ENCODE measurements at places on chromosomes 7 and 10.

GRCh38 chr10:95538412-95538811 lies 22.8 kb downstream of the SORBS1 start:
- DNase-seq, result no peak

DNA sequence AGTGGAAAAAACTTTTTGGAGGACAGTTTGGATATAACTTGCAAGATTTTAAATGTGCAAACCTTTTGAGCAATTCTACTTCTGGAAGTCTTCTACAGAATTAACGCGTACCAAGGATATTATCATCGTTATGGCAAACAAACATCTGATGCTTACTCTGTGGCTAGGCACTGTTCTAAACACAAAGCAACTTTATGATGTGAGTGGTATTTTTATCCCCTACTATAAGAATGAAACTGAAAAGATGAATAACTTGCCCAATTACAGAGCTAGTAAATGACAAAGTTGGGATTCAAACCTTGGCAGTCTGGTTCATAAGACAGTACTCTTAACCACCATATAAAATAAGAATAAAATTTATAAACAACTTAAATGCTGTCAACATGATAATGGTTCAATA lies 15.8 kb downstream of the ASZ1 start:
- no peak for DNase-seq

GRCh38 chr7:110633313-110633712 lies 457.6 kb upstream of the LRRN3 start:
- DNase-seq, result no peak

- no peak for DNase-seq
These were observed 73.4 kb downstream of the LRRC4 start for GRCh38 chr7:127957886-127958285.

DNA sequence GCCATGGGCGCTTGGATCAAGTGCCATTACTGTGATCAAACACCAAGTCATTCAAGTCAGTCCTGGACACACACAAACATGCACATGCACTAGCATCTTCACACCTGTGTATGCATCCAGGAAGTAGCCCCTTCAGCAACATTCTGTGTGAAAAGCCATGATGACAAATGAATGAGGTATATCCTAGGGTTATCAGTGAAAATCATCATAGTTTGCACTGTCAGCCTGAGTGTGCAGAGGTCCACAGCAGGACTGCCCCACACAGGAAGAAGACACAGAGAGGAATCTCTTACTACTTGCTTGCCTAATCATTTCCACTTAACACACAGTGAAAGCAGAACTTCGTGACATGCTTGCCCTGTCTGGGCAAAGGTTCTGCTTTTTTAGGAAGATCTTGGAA lies 184.0 kb upstream of the ADO start:
- DNase-seq, result no peak

- no peak for DNase-seq
These were observed 474 bp downstream of the ORC5 start for GRCh38 chr7:104207348-104207730.

- no peak for DNase-seq
These were observed 82.5 kb downstream of the CPVL start for GRCh38 chr7:29063872-29064271.

DNA sequence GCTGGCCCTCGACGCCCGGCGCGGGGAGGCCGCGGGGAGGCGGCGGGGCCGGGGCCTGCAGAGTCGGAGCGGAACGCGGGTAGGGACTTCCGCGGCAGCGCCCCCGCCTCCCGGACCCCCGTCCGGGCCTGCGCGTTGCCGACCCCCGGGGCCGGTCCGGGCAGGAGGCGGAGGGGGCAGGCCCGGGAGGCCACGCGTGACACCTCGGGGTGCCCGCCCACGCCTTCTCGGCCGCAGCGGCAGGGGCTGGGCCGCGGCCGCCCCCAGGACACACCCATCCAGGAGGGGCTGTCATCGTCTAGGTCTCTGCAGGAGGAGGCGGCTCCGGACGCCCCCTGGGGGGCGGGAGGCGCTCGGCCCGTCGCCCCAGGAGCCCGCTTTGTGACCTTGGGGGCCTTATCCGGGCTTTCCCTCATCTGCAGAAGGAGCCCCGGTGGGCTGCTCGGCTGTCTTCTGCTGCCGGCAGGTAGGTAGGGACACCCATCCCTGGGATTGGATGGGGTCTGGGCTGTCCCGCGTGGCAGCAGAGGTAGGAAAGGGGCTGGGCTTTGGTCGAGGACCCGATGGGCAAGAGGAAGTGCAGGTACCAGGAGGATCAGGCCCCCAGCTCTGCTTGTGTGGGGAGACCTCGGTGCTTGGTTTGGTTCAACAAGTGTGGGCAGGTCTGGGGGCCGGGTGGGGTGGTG lies 569 bp downstream of the ZNF316 start:
- peak; percentile 77 for DNase-seq

- no peak for DNase-seq
These were observed 53.7 kb downstream of the GOLGA7B start for GRCh38 chr10:97903128-97904017.

- DNase-seq, result no peak
These were observed 70.8 kb upstream of the ASAH2 start for GRCh38 chr10:50322077-50322476.

DNA sequence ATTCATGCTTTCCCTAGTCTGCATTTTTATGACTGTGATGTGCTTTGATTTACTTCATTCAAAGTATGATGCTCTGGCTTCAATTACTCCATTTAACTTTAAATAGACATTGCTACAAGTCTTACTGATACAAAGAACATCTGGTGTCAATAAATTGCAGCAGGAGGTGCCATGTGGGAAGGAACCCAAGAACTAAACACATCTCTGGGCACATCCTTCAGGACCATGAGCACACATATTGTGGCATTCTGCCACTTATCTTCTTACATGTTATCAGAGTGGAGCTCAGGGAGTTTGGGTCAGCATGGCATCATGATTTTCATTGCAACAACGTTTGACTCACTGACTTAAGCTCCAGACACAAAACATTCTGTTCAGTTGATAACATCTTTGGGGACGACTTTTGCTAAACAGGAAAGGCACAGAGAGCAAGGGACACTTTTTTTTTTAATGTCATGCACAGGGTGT lies 227.0 kb downstream of the DKK1 start:
- DNase-seq, result no peak

DNA sequence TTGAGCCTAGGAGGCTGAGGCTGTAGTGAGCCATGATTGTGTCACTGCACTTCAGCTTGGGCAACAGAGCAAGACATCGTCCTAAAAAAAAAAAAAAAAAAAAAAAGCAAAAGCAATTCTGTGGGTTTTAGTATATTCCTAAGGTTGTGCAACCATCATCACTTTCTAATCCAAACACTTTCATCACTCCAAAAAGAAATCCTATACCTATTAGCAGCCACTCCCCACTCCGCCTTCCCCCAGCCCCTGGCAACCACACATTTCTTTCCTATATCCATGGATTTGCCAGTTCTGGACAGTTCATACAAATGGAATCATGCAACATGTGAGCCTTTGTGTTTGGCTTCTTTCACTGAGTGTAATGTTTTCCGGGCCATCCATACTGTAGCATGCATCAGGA lies 20.4 kb downstream of the ZAN start:
- DNase-seq, result no peak

DNA sequence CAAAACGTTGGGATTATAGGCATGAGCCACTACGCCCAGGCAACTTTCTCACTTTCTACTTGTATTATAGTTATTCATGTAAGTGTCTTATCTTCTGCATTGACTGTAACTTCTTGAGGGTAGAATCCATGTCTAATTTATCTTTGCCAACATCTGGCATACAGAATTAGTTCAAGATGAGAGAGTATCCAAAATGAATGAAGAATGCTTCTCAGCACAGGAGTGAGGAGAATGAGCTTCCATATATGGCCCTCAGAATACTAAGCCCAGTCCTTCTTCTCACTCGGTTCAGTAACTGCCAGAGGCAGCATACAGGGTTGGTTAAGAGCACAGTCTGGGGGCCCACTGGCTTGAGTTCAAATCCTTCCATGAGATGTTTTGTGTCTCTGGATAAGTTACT lies 75.0 kb upstream of the LRRC17 start:
- DNase-seq, result no peak

DNA sequence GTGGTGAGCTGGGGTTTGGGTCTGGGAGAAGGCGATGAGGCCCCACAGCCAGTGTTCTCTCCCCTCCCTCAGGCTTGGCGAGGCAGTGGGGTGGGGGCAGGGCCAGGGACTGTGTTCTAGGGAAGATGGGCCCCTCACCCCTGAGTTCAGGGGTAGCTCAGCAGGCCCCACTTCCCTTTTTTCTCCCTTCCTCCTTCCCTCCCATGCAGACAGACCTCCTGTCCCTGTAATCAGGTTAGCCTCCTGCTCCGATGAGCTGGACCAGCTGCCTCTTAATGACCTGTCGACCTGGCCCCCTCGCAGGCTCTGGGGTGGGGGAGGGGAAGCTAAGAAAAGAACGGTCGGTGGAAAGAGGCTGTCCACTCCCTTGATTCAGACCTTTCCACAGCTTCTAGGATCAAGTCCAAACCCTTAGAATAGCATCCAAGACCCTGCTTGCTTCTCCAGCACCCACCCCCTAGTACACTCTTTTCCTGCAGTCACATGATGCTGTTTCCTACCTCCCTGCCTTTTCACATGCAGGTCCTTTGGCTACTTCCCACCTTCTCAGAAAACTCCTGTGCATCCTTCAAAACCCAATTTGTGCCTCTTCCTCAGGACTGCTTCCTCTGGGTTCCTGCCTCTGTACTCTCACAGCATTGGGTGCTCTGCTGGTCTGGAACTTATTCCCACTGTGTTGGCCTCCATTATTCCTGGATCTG lies 64.1 kb downstream of the ZMIZ1 start:
- no peak for DNase-seq

DNA sequence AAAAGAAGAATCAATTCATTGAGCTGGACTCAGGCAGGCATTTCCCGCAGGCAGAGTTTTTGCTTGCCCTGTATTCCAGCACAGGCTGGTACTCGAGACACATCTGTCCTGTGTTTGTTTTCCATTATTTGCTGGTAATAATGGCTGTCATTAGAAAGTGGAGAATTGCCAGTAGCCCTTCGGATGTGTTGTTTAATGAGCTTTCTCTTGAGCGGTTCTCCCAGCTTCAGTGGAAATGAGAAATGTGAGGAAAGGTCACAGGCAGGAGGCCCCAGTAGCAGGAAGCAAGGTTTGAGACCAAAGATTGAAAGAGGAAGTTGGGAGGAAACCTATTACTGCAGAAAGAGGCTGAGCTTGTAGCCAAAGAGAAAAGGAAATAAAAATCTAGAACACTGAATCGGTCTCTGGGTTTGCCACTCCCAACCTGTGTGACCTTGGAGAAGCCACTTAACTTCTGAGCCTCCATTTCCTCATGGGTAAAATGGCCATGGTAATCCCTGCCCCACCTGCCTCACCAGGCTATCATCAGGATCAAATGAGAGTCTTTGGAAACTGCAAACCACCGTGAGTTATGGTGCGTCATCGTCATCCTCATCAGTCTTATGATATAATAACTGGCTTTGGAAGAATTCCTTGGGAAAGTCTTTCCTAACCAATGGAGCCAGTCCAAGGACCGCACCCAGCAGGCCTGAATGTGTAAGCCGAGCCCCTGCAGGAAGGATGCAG lies 67.7 kb downstream of the TACR2 start:
- no peak for DNase-seq

DNA sequence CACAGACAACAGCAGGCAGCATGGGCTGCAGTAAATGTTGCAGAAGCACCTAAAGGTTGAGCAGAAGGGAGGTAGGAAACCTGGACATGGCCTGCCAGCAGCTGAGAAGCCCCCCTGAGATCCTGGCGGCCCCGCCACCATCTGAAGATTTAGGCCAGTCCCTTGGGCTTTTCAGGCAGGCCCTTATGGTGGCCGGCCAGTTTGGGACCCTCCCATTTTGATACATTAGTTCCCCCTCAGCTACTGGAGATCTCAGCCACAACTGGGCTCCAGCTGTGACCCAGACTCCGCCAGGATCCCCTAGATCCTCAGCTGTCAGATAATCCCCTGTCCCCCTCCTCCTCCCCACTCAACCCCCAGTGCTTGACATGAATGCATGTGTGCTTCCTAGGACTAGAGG lies 34.4 kb downstream of the ZNF783 start:
- peak; percentile 34 for DNase-seq

GRCh38 chr7:140635345-140635744 lies 5.3 kb downstream of the DENND2A start:
- DNase-seq, result no peak

GRCh38 chr7:51340029-51340838 lies 23.6 kb upstream of the COBL start:
- DNase-seq, result no peak

GRCh38 chr7:137903382-137904169 lies 56.8 kb upstream of the DGKI start:
- no peak for DNase-seq

DNA sequence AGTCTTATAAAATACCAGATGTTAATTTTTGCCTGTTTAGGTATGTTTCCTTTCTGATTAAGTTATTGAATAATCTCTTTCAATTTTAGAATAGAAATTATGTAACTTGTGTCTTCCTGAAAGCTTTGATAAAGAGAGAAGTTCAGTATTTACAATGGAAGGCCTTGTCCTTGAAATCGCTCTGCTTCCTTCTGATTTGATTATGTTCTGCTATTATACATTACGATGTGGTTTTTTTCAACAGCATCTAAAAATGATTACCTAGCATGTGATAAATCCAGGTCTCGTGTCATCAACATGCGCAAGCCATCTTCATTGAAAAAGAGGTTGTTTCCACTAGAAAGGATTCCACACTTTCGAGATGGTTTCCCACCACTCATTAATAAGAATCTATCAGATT lies 96.5 kb upstream of the SLC26A5 start:
- DNase-seq, result no peak

DNA sequence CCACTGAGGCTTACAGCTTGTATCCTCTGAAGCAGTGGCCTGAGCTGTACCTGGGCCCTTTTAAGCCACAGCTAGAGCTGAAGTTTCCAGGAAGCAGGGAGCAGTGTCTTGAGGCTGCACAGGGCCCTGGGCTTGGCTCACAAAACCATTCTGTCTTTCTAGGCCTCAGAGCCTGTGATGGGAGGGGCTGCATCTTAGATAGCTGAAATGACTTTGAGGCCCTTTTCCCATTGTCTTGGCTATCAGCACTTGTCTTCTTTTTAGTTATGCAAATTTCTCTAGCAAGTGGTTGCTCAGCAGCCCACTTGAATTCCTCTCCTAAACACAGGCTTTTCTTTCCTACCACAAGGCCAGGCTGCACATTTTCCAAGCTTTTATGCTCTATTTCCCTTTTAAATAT lies 864.2 kb downstream of the REEP3 start:
- no peak for DNase-seq

DNA sequence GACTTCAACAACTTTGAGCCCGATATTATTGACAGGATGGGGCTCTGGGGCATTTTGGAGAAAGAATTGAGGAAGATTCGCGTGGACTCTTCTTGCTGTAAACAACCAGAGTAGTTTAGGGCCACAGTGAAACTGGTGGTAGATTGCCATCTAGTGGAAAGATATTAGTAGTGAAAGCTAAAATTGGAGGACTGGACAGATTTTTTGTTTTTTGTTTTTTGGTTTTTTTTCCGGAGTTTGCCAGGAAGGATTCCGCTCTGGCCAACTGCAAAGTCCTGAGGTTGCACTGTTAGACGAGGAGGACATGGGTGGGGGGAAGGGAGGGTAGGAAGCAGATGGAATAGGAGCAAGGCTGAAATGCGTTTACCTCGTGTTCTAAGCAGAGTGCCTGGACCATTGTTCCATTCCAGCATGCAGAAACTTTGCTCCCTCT lies 11.7 kb downstream of the NOBOX start:
- DNase-seq, result no peak
